ENCODE measurements at places on chromosomes 7 and 10.

DNA sequence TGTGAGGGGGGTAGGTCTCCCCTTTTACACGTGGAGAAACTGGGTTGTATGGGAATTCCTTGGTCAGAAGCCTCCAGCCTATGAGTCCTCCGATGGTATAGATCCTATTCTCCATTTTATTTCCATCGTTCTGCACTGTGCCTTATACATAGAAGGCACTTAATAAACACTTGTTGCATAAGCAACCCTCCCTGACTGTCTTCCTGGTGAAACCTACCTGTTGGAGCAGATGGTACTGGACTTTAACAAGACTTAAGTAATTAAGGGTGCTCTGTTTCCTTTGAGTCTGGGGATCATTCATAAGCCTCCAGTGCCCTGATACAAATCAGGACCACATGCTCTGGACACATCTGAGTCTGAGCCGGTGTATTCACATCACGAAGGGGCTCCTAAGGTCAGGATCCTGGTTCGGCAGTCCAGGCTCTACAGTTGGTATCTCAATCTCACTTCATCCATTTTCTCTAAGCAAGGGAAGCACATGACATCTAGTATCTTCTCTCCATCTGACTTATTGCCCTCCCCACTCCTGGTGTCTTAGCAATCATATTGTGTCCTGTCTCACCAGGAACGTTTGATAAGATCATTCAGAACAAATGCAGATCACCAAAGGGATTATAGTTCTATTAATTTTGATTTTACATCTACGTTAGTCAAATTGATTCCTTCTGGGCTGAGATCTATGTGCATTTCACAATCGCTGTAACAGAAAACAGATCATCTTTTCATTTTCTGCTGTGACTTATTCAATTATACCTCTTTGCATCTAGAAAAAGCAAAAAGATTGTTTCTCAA is 22.8 kb upstream of the EZH2 start:
- no peak for DNase-seq

GRCh38 chr7:142488036-142488633 is 230.3 kb upstream of the PRSS58 start:
- peak; percentile 54 for DNase-seq

DNA sequence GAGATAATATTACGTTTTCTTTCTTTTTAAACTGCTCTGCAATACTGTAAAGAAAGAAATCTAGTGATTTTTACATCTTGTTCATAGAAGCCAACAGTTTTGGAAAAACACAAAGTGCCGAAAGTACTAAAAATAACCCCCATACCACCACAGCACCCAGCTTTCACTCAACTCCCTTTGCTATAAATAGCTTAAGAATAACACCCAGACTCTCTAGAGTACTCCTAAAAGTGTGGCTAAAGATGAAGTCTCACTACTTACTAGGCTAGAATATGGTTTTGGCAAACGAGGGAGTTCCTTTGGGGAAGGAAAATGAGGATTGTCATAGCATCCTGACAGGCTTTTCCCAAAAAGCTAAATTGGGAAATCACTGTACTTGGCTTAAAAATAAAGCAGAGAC is 151.8 kb upstream of the ANK3 start:
- DNase-seq: no peak

DNA sequence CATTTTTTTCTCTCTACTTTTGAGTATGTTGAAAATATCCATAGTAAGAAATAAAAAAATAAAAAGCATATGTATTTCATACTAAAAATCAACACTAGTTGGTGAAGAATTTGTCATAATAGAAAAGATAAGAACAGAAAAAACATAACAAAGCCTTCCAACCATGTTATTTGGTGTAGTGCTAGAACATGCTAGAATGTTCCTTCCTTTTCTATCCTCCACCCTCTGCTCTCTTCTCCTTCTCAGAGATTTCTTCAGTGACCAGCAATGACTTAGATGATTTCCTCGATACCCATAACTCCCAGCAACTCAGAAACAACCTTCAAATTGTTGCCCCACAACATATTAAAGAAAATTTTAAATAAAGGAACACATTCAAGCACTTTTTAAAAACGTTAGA is 2.6 kb downstream of the ZC3HAV1 start:
- no peak for DNase-seq

- DNase-seq: no peak
These were observed 17.1 kb downstream of the LRRN3 start for GRCh38 chr7:111108000-111108399.

GRCh38 chr10:80196270-80196949 is 8.9 kb downstream of the ANXA11 start:
- DNase-seq: peak; percentile 51

- no peak for DNase-seq
These were observed 56.9 kb upstream of the TNKS2 start for GRCh38 chr10:91741356-91741755.

Data from hematopoietic multipotent progenitor cell (in vitro differentiated cells).